ENCODE measurements at places on chromosomes 7 and 10.

DNA sequence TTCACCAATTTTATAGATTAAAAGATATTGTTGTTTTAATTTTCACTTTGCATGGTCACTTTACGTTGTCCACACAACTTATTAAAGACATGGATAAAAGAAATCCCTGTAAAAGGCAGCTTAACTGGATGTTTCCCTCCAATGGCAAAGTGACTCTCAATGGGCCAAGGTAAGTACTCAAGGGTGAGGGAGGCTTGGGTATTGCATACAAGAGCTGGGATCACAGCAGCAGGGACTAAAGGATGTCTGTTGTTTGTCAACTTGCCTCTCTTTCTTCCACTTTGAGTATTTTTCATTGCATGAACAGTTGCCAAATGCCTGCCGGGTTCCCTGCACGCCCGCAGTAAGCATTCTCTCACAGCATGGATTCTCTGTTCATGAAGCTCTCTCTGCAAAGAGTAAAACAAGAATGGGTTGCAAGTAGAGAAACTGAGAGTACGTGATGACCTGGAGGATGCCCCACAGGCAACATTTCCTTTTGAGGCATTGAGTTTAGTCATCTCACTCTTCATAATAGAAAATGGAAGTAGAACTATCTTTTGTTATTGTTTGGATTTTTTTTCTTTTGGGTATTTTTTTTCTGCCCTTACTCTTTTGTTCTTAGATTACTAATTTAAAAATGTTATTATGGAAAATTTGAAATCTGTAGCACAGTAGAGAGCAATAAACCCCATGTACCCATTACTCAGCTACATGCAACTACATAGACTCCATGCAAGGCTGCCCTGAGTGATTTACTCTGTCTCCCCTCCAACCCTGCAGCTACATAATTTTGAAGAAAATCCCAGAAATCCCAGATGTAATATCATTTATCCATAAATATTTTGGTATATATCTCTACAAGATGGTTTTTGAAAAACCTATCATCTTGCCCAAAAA is 26.3 kb downstream of the GPR141 start:
- DNase-seq: no peak

DNA sequence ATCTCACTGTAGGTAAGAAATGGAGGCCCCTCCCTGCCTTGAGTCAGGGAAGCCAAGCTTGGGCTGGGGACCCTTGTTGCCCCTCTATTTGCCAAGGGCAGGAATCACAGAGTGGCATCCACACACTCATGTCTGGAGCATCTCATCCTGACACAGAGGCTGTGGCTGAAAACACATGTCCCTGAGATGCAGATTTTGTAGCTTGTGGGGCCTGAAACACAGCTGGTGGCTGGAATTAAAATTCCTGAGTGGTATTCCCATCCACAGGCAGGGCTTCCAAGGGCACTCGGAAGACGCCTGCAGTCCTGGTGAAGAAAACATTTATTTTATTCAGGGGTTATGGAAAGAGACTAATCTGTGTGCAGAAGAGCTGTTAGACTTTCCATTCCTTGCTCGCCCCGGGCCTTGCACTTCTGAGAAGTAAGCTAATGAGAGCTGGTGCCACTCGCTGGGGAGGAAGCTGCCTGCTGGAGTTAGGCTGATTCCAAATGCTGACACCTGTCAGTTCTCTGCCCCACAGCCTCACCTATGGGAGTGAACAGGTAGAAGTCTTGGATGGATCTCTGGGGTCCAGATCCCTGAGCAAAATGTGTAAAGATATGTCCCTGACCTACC is 36.0 kb downstream of the C10orf120 start:
- no peak for DNase-seq

- DNase-seq: no peak
Measured at GRCh38 chr7:147089051-147089461, 972.5 kb downstream of the CNTNAP2 start.

GRCh38 chr10:88461426-88461825 is 121.7 kb downstream of the RNLS start:
- DNase-seq: no peak

DNA sequence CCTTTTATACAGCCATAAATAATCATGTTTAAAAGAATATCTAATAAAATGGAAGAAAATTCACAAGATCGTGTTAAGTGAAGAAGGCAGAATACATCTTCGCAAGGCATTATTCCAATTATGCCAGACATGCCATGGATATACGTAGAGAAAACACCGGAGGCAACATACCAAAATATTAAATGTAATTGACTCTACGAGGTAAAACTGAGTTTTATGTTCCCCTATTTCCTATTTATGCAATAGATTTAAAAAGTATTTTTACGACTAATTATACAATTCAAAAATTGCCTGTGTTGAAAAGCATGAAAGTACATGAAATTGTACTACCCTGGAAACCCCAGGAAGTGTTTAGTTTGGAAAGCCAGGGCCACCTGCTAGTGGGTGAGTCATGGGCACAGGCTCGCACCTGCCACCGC is 936 bp upstream of the REPIN1 start:
- DNase-seq: no peak

DNA sequence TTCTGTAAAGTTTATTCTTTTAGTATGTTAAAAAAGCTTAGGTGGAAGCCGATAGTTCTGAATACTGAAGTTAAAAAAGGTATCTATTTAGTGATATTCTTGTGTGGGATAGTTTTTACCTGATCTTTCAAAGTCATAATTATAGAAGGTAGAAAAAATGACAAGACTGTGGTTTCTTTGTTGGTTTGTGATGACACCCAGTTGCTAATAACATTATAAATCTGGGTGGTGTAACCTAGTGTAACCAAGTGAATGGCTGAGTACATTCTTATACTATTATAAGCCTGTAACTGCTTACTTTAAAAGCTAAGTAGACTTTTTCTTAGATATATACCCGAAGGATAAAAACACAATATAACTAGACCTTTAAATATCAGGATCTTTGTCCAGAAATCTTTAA is 2.3 kb downstream of the CDK13 start:
- DNase-seq: no peak

- no peak for DNase-seq
Measured at GRCh38 chr10:101848408-101848807, 4.8 kb upstream of the KCNIP2 start.

- DNase-seq: no peak
Measured at GRCh38 chr7:14158111-14158510, 168.6 kb upstream of the ETV1 start.

- DNase-seq: no peak
Measured at GRCh38 chr7:155984609-155985405, 172.5 kb upstream of the SHH start.

DNA sequence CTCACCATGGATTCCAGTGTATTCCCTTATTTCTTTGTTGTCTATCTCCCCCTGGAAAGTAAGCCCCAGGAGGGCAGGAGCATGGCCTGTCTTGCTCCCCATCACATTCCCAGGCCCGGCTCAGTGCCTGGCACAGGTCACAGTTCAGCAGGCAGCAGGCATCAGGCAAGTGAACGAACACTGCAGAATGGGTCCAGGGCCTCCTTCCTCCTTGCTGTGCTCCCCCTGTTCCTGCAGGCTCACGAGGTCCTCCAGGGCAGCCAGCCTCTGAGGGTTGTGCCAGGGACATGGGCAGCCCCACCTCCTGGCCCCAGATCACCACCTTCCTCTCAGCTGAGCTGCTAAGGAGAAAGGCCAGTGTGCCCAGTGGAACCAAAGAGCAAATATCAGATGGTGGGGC is 41.8 kb downstream of the PDLIM1 start:
- no peak for DNase-seq

DNA sequence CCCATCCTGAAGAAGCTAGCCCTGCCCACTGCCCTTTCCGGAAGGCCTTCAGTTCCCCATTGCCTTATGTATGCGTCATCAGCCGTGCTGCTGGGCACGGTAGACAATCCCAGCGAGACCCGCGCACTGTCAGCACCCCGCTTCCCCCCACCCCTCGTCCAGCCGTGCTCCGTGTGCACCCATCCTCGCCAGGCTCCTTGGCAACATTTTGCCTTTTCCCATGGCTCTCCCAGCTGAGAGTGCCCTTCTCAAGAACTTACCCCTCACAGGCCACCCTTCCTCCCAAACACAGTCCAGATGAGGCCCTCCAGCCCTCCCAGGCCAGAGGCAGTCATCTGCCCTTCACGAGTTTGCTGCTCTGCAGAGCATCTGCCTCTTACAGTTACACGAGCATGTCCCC is 633.8 kb upstream of the FOXK1 start:
- DNase-seq: no peak

GRCh38 chr10:21092683-21093524 is 195.8 kb upstream of the NEBL start:
- no peak for DNase-seq

Data from stimulated activated CD8-positive, alpha-beta memory T cell treated with anti-CD3 and anti-CD28 coated beads, Interleukin-2, amount 100 ng/mL, for 1 hour (primary cell).